ENCODE measurements at places on chromosomes 6 and 20.

- DNase-seq = peak; percentile 78
Observed at GRCh38 chr6:67640484-67640883, 994.6 kb upstream of the ADGRB3 start.

DNA sequence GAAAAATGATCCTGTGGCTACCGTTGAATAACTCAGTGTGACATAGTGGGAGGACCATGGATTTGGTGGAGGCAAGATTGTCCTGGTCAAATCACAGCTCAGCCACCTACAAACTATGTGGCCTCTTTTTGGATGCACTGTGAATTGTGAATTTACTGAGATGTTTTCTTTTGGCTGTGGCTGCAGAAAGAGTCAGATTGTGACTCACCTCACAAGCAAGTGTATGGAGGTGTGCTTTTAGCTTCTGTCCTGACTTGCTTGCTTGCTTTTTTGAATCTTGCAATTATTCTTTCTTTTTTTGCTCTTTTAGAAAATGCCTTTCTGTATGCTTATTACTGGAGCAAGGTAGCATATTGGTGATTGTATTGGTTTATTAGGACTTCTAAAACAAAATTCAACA, 122.9 kb upstream of the FOXO3 start:
- no peak for DNase-seq

DNA sequence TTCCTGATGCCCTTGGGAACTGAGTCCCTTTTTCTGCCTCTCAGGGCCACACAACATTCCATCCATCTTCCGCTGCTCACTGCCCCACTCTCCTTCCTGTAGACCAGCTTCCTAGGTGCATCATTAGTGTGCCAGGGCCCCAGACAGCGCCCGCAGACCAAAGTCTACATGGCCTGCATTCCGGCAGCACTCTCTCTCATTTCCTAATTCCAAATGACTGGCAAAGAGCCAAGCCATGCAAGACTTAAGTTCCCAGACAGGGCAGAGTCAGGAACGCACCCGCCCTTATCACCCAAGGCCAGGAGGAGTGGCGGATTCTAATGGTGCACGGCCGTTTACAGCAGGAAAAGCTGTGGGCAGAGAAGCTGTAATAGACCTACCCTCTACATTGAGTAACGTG, 159.8 kb upstream of the ARID1B start:
- DNase-seq = peak; percentile 77

DNA sequence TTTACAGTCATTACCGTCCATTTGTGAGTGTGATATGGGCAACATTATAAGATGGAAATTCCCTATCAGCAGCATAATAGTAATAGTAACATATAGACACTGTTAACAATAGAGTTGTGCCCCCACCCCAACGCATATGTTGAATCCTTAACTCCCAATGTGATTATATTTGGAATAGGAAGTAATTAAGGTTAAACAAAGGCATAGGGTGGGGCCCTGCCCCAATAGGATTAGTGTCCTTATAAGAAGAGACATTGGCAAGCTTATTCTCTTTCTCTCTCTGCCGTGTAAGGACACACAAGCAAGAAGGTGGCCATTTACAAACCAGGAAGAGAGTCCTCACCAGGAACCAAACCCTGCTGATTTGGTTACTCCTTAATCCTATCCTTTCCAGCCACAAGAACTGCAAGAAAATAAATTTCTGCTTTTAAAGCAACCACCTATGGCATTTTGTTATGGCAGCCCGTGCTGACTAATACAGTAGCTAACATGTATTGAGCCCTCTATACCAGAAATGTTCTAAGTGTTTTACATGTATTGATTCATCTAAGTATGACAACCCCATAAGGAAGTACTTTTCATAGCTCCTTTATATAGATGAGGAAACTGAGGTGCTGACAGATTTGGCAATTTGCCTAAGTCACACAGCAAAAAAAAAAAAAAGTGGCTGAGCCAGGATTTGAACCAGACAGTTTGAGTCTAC, 114.2 kb downstream of the BCAS1 start:
- DNase-seq = no peak

GRCh38 chr20:34365765-34366213, 2.7 kb downstream of the ITCH start:
- peak; percentile 92 for DNase-seq

- no peak for DNase-seq
Observed at GRCh38 chr6:122736163-122736562, 43.4 kb upstream of the FABP7 start.

- no peak for DNase-seq
Observed at GRCh38 chr20:57540890-57541580, 16.1 kb upstream of the CTCFL start.

- DNase-seq = peak; percentile 98
Observed at GRCh38 chr20:47392015-47392720, 35.7 kb upstream of the ZMYND8 start.

DNA sequence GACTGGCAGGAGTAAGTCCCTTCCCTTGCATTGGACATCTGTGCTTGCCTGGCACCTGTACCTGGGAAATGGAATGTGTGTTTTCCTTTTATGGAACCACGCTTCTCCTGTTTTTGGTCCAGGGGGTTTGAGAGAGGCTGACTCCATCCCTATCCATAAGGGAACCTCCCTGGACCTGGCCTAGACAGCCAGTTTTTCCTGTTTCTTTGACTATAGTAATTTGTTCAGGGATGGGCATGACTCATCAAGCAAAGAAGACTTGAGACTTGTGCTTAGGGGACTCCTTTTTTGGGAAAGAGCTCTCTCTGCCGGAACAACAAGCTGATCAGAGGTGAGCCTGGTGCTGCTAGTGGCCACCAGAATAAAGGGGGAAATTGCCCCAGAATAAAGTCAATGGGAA, 393.8 kb downstream of the CDH26 start:
- DNase-seq = no peak

GRCh38 chr20:56626367-56627121, 2.6 kb upstream of the TFAP2C start:
- DNase-seq = no peak

DNA sequence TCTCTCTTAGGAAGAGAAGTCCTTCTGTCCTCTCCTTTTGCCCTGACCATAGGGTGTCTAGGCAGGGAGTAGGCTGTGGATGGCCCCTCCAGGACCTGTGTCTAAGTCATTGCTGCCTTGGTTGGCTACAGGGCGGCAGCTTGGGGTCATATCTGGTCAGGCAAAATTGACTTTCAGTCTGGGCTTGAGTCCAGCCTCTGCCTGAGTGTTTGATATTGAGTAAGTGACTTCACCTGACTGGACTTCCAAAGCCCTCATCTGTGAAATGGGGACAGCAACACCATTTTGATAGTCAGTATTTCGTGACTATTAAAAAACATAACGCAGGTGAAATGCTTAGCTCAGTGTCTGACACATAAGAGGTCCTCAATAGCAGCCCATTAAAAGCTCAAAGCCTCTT, 4.6 kb downstream of the TGM3 start:
- DNase-seq = peak; percentile 67

- peak; percentile 50 for DNase-seq
Observed at GRCh38 chr6:148973538-148974208, 226.8 kb downstream of the UST start.

GRCh38 chr20:60071965-60072364, 113.7 kb downstream of the CDH26 start:
- DNase-seq = no peak

DNA sequence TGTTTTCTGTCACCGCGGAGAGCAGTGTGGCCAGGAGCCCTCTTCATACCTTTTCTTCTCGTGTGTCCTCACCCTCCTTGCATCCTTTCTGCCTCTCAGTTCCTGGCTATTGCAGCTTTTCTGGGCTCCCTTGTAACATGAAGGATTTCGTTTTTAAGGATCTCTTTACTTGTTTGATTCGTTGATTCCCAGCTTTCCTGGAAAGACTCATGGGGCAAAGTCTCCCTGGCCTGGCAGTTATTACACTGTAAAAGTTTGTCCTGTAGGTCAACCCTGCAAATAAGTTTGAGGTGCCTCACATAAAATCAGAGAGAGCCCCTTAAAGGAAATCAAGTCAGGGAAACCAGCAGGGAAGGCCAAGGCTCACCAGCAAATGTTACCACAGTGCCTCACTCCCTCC, 70.1 kb downstream of the ISM1 start:
- DNase-seq = no peak

DNA sequence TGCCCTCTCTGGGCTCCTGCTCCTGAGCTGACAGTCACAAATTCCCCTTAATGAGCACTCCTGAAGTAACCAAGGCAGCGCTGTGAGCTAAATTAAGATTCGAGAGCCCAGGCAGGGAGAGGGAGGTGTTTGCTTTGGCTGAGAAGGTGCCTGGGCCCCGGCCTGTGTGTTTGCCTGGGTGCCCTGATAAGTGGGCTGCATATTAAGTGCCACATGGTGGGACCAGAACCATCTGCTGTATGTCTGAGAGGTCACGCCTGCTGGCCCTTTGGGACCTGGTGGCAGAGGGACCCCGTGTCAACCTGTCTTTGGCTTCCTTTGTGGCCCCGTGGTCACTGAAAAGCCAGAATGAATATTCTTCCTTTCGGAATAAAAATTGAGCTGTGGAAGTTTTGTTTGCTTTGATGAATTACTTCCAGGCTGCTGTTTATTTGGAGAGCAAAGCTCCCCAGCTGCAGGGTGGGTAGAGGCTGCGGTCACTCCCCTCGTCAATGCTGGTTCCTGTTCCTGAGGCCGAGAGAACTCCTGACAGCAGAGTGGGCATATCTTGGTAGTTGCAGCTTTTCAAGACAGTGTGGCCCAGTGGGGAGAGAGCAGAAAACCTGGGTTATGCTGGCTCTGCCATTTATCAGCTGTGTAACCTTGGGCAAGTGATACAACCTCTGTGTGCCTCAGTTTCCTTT, 17.5 kb upstream of the KCNK16 start:
- no peak for DNase-seq

DNA sequence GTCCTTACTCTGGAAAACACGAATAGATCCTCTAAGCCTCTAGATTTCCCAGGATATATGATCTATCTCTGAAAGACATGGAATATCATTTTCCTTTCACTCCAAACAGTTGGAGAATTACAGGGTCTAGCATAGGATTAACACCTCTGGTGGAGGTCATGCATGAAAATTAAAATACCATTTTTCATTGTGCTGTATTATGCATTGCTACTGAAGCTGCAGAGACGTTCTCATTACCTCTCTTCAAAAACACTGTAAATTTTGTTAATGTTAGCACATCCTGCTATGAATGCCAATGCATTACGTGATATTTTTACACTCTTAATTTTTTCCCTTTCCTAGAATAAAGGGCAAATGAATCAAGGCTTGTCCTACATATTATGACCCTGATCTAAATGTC, 558.6 kb downstream of the TBC1D32 start:
- DNase-seq = no peak

- DNase-seq = no peak
Observed at GRCh38 chr20:21515300-21516179, 1.7 kb upstream of the NKX2-2 start.

GRCh38 chr6:98670045-98670746, 164.2 kb upstream of the POU3F2 start:
- no peak for DNase-seq

GRCh38 chr20:9699181-9699580, 139.7 kb downstream of the PAK5 start:
- DNase-seq = no peak

GRCh38 chr6:100990070-100990469, 108.9 kb upstream of the ASCC3 start:
- DNase-seq = no peak

- no peak for DNase-seq
Observed at GRCh38 chr6:158328952-158329351, 16.7 kb downstream of the TULP4 start.

Data from OCI-M1 (cell line).